ENCODE measurements at places on chromosomes 4 and X.
A peak's percentile ranks its signal among the peaks of the same experiment; 100 is the strongest.

DNA sequence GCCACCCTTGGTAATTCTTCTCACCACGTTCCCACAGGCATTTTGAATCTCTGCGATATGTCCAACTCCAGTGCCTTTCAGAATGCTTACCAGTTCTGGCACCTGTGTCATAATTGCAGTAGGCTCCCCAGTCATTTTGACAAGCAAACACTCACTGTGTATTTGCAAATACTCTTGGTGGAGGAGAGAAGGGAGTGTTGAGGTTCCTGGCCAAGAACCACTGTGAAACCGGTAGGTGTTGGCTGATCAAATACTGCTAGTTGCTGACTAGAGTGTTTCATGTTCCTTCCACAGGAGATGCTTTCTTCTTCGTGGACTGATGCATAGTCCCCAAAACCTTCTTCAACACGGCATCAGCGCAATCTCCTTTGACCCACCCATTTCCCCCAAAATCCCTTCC lies 16.0 kb upstream of the NLGN4X start:
- no peak for DNase-seq

GRCh38 chr4:52755426-52755825 lies 4.2 kb upstream of the ERVMER34-1 start:
- no peak for DNase-seq

GRCh38 chr4:146359771-146360170 lies 145.4 kb downstream of the REELD1 start:
- DNase-seq, result no peak

DNA sequence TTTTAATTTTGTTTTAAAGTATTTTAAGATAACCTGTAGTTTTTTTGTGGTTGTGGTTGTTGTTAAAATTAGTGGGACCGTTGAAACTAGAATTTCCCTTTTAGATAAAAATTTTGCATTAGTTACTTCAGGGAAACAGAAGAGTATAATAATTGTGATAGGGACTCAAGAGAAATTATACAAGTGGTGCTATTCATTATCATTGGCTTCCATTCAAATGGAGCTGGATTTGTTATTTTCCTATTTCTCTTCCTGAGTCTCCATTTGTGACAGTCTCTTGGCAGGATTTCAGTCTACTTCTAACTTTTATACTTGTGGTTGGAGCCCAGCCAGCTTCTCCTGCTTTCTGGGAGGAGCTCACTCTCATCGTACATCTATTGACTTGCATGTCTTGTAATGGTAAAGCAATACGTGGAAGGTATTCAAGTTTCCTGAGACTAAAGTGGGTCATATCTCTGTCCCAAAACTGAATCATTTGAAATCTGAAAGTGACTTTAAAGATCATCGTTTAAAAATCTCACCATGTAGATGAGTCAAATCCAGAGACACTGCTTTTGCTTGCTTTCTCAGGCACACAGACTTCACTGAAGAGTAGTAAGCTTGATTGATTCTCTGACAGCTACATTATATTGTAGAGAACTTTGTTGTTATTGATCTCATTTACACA lies 155.8 kb downstream of the RPA4 start:
- DNase-seq, result no peak

- peak; percentile 59 for DNase-seq
Observed at GRCh38 chr4:73729534-73730165, 10.7 kb upstream of the CXCL8 start.

DNA sequence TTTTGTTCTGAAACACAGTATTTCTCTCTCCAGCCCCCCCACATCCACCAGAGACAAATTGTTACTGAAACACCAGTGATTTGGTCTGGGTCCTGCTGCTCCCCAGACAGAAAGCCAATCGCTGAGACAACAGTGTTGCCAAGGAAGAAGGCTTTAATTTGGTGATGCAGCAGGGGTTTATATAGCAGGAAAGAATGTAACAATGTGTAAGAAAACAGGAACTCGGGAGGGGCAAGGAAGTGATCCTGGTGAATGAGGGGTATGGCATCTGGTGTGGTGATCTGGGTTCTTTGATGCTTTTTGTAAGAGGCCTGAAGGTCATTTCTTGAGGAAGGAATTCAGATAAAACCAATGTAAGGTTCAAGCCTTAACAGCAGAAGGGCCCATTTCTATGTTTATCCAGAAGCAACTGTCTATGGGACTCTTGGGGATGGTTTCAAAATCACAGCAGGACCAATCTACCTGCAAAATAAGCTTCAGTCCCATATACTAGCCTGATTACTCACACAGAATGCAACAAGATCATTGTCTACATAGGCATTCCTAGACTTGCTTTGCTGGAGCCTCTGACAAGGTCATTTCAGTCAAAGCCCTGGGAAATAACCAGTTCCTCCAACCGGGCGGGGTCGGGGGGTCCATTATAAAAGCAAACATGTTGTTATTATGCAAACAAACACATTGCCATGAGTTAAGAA lies 445.2 kb upstream of the ZFP42 start:
- DNase-seq, result no peak

GRCh38 chrX:103361798-103362197 lies 5.5 kb downstream of the TCEAL9 start:
- DNase-seq, result no peak

GRCh38 chrX:118632862-118633261 lies 94.5 kb upstream of the IL13RA1 start:
- DNase-seq, result no peak

GRCh38 chr4:101126059-101126458 lies 221.3 kb downstream of the PPP3CA start:
- no peak for DNase-seq

DNA sequence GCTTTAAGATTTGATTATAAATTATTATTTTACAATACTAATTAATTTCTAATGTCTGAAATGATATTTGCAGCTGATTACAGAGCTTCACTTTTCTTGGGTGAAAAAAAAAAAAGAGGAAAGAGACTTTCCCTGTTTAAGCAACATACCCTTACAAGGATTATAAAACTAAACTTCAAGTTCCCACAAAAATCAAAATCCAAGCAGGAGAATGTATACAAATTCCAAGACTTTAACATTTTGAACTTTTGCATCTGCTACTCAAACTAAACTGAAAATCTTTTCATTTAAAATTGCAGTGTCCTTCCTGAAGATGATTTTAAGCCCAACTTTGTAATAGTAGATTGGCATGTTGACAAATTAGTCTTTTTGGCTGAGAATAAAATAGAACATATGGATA lies 742.4 kb upstream of the INTU start:
- DNase-seq, result no peak

DNA sequence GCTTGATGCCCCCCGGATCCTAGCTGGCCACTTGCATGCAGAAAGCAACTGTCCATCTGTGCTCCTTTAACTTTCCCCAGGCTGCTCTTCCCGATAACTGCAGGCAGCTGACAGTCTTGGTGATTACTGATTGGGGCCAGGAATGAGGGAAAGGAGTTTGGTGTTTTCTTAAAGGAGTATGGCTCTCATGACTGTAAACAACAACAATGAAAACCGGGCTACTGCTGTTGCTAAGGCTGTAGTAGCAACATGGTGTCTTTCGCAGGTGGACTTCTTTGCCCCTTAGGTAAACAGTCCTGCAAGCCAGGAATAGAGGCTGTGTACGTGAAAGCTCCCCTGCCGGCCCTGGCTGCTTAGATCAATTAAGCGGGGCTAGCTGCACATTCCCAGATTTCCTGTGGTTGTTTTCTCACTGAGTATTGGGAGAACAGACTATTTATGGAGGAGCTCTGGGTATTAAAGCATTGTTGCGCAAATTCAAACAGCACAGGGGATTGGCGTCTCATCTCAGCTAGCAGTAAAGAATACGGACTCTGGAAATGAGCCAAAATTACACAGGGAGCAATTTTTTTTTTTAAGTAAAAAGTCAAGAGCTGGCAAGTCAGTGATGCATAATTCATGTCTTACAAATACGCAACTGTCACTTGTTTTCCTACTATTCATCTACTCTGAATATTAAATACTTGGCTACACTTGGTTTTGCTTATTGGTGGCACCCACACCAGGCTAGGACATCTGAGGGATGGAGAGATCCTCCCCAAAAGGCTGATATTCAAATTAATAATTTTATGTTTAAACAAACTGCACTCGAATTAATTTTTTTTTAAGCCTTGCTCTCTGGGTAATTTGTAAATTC lies 61.6 kb upstream of the NAP1L5 start:
- DNase-seq, result no peak

DNA sequence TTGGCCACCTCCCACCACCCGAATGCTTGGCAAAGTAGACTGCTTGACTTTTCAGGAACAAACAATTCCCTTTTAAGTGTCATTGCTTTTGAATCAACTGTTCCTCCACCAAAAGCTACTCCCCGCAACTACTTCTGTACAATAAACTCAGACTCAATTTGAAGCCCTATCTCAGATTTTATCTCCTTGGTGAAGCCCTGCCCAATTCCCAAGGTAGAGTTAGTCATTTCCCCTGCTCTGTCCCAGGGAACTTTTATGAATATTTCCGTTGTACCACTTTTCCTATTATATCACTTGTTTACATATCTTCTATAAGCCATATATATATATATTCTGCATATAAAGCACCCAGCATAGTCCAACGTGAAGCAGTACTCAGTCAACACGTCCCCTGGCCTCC lies 102.8 kb downstream of the C4orf51 start:
- no peak for DNase-seq

GRCh38 chr4:145307120-145307519 lies 126.7 kb upstream of the OTUD4 start:
- no peak for DNase-seq

DNA sequence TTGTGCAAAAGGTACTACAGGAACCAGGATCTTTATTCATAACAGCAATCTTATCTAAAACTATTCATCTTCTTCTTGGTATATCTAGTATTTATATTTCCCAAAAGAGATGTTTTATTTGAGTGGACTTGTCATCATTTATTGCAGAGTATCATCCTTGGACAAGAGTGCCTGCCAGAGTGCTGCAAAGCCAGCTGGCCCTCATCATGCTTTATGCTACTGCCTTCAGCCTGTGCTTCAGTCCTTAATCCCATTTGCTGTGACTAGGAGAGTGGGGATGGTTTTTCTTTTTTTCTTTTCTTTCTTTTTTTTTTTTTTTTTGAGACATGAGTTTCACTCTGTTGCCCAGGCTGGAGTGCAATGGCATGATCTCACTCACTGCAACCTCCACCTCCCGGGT lies 33.5 kb upstream of the ELF2 start:
- DNase-seq, result no peak

Data from RWPE1 (cell line).